ENCODE measurements at places on chromosomes 2 and 18.

- DNase-seq = no peak
These were observed 5.0 kb upstream of the FARP2 start for GRCh38 chr2:241350878-241351639.

DNA sequence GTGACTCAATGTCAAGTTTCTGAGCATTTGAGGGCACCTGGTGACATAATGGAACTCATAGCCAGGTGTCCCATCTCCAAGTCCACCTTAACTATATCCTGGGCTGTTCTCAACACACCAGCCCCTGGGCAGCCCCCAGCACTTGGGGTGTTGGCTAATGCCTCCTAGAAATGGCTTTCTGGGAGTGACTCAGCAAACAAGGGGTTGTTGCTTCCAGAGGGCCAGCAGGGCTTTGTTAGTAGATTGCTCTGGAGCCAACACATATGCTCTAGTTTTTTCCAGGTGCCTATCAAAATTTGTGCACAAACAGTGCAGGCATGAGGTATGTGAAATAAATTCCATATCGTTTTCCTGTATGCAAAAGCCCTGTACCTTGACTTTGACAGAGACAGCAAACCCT is 448.4 kb downstream of the SLC4A3 start:
- DNase-seq = no peak

- DNase-seq = no peak
These were observed 18.3 kb downstream of the GYPC start for GRCh38 chr2:126674075-126674744.

- DNase-seq = no peak
These were observed 313.7 kb downstream of the CYP26B1 start for GRCh38 chr2:71833855-71834560.

DNA sequence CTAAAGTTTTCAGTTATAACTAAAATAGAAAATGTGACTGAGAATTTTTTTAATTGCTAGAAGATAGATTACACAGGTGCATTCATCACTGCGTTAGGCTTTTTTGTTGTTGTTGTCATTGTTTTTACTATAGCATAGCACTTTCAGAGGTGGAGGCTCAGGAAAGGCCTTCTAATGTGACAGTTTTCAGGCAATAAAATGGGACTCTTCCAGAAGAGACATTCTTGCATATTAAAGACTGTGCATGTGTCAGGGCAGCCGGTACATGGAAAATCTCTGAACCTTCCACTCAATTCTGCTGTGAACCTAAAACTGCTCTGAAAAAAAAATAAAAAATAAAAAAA is 175.2 kb downstream of the METTL4 start:
- no peak for DNase-seq

GRCh38 chr2:22970284-22970975 is 414.5 kb upstream of the KLHL29 start:
- no peak for DNase-seq

DNA sequence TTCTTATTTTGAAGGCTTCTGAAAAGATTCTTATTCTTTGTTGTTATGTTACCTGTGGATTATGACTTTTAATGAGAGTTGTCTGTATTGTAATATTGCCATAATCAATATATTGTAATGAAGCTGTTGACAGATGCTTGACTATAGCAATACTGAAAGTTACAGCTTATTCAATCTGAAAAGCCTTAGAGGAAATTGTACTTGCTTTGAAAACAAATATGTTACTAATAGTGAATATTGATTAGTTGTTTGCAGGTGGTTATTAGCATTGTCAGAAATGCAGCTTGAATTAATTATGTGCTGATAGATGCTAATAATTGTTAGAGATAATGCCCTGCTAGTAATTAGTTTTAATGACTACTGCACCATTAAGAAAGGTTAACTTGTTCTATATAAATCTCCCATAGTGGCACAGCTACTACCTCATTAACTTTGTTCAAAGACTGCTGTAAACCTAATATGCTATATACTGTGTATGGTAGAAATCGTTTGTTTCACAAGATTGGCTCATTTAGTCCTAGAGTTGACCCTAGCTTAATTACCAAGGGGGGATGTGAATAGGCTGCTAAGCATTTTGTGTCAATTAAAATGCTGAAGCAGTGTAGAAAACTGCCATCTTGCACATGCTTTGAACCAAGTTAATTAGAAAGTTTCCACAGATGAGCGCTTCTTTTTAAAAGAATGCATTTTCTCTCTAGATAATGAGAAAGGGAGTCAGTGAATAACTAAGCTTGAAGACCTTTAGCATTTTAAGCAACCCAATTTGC is 30.5 kb downstream of the SLC39A10 start:
- no peak for DNase-seq

GRCh38 chr2:218271865-218272530 is 1.7 kb downstream of the PNKD start:
- DNase-seq = no peak

GRCh38 chr18:24460388-24460787 is at the start of gene HRH4:
TSS of gene HRH4 (plus strand) at chr18:24460637. CDS start at chr18:24460729, 92 bp downstream.
- no peak for DNase-seq

DNA sequence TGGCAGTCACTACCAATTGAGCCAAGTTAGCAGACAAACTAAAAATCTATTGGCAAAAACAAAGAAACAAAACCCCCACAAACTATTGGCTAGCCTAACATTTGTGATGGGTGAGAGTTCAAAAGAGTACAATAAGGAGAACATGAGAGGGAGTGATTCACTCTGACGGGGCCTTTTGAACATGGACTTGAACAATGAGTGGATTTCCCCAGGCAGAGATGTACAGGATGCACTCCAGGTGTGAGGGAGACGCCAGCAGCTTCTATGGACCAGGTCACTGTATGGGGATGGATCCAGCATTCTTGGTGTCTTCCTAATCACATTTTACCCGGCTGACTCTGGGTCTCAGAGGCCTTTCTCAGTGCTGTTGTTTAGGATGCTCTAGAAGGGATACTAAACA is 167.5 kb upstream of the SMAD2 start:
- DNase-seq = no peak

DNA sequence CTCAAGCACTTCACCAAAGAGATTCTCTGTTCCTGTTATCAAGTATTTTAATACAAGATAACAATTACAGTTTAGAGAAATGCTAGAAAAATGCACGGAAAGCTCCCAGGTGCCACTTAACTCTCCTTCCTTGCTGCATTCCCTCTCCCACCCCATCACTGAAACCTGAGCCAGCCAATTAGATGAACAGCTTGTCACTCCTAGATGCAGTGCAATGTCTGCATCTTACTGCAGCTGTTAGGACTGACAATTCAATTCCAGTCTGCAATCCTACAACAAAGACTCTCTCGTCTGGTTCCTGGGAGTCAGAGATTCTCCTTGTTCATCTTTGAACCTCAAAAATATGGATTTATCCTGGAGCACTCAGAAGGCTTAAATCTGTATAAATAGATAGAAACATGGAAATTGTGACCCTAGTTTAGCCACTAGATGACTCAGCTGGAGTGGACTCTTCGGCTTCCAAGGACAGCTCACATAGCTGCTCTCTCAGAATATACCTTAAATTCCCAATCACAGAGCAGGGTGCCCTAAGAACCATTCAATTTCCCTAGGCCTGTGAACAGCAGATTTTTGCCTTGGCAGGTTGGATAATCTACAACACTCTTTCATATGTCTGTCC is 311.1 kb downstream of the NRXN1 start:
- DNase-seq = no peak

DNA sequence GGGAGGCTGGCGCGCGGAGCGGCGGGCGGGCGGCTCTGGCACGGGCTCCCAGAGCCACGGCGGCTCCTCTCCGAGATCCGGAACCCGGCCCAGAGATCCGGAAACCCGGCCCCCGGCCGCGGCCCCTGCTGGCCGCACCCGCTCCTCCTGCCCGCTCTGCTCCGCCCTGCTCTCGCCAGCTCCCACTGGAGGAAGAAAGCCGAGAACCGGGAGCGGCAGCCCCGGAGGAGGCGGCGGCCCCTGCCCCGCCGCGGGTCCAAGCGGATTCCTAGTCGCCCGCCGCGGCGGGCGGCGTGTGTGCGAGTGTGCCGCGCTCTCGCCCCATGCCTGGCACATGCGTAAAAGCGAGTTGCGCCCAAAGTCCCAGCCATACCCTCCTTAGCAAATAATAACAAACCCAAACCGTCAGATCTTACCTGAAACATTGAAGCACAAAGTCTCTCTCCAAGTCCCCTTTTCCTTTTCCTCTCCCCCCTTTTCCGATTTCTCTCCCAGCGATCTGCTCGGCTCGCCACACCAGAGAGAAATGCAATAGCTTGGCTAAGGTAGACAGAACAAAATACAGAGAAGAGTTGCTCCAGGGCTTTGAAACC is 108.7 kb upstream of the KCTD1 start:
- DNase-seq = no peak

DNA sequence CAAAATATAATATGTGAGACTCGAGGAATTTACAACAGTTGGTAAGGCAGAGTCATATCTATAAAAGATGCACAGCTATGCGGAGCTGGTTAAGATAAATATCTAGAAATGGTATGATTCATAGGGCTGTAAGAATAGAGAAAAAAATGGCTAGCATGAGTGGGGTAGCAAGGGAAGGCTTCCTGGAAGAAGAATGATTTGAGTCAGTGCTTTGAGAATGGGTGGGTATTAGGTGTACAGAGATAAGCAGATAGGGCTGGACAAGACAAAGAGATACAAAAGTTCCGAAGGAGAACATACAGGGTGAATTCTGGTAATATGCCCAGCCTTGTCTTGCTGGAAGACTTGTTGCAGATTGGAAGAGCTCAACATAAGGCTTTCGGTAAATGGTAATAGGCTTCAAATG is 291.5 kb upstream of the CCDC68 start:
- no peak for DNase-seq

DNA sequence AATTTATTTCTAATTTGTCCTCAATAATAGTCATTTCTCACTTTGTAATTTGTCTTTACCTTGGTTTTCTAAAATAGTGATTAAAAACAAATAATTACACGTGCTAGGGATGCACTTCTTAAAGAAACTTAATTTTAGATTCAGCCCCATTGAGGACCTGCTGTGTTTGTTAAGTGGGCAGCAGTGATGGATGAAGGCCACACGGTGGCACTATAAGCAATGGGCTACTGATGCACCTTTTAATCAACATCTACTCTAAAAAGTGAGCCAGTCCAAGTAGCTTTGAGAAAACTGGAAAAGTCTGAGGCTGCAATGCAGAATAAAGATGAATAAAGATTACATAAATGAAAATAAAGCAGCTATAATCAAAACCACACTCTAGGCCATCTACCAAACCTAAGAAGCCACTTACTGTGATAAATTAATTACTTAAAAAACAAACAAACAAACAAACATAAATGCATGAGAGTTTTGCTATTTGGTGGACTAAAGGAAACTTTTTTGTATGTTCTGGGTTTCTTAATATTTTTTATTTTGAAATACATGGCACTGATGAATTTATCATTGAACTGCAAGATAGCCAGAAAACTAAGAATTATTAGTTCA is 89.3 kb downstream of the PDE11A start:
- peak; percentile 4 for DNase-seq

GRCh38 chr2:197339496-197340220 is 29.1 kb upstream of the ANKRD44 start:
- DNase-seq = no peak

DNA sequence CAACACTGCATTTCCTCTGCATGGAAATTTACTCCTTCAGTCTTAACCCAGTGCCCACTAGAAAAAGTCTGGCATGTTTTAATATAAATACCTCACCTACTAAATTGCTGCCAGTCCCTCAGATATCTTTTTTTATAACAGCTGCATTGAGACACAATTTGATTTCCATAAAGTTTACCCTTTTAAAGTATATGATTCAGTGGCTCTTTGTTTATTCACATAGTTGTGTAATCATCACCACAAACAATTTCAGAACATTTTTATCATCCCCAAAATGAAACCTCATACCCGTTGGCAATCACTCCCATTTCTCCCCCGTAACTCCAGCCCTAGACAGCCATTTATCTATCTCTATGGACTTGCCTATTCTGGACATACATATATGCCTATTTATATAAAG is 17.0 kb upstream of the FRZB start:
- no peak for DNase-seq

GRCh38 chr2:193446967-193447366 is 1252.2 kb upstream of the TMEFF2 start:
- DNase-seq = no peak

DNA sequence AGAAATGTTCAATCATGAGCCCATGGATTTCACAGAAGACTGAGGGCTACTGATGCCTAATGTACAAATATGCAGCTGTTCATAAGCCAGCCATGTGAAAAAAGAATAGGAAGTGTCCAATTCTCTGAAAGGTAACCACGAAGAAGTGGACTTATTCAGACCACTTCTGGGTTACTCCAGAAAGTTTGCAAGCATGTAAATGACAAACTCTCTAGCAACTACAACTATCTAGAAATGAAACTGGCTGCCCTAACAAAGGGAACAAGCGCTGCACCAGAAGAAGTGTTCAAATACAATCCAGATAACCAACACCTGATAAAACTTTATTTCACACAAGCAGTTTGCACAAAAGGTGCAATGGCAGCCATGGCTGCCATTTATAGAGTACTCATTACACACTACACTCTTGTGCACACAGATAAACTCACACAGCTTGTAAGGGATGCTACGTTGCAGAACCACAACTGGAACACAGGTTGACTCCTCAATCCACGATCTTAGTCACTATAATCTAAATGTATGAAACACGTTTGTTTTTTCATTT is 13.9 kb downstream of the MBOAT2 start:
- DNase-seq = no peak

GRCh38 chr2:189527041-189527750 is 53.4 kb downstream of the SLC40A1 start:
- DNase-seq = no peak

DNA sequence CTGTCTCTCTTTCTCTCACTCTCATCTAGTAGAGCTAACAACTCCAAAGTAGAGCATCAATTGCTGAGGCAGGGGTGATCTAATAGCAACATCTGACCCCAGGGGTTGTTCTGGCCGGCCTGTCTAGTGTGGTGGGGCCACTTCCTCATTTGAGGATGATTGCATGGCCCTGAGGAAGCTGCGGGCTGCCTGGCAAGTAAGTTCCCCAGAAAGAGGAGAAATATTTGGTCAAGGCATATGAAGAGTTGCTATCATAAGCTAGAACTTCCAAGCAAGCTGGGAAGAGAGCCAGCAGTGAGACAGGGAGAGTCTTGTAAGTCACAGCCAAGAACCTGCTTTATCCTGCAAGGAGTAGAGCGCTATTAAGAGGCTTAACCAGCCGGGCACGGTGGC is 50.8 kb upstream of the TMEM87B start:
- no peak for DNase-seq

GRCh38 chr2:157440404-157441071 is 3.4 kb downstream of the CYTIP start:
- DNase-seq = no peak

DNA sequence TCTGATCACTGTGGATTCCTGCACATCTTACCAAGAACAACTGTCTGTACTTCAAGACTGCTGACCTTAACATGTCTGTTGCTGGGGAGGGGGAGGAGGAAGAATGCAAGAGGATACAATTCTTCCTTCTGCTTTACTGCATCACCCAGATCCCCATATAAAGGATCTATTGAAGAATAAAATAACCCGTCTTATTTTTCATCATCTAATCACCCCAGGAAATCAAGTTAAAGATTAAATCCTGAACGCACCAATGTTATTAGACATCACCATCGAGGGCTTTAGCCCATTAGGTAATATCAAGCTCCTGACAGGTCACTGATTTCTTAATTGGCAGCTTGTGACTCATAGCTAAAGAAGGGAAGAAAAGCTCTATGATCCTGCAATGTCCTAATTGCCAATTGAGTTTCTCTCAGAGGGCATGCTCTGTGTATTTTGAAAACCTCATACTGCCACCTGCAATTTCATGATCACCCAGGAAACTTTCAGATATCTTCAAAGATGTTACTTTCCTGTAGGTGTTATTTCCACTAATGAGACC is 75.4 kb upstream of the KCNE4 start:
- DNase-seq = no peak

- no peak for DNase-seq
These were observed 201.3 kb downstream of the EPHA4 start for GRCh38 chr2:221370857-221371211.

- no peak for DNase-seq
These were observed 7.2 kb downstream of the CCDC68 start for GRCh38 chr18:54952026-54952425.
